ENCODE measurements at places on chromosomes 4 and X.

DNA sequence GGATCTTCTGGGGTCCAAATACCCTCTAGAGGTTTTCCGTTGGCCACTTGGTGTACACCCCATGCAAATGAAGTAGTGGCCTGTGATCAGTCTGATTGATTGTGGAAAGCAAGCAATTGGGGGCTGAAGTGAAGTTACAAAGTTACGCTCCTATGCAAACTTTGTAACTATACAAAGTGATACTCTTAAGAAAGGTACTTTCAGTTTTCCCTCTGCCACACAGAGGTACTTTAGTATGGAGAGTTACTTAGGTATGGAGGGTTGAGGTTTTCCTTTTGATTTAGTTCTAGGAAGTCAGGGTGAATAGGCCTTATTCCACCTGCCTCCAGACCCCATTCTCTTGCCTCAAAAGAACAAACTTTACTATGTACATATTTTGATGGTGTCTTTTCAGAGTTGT lies 28.7 kb downstream of the STAG2 start:
- no peak for DNase-seq

DNA sequence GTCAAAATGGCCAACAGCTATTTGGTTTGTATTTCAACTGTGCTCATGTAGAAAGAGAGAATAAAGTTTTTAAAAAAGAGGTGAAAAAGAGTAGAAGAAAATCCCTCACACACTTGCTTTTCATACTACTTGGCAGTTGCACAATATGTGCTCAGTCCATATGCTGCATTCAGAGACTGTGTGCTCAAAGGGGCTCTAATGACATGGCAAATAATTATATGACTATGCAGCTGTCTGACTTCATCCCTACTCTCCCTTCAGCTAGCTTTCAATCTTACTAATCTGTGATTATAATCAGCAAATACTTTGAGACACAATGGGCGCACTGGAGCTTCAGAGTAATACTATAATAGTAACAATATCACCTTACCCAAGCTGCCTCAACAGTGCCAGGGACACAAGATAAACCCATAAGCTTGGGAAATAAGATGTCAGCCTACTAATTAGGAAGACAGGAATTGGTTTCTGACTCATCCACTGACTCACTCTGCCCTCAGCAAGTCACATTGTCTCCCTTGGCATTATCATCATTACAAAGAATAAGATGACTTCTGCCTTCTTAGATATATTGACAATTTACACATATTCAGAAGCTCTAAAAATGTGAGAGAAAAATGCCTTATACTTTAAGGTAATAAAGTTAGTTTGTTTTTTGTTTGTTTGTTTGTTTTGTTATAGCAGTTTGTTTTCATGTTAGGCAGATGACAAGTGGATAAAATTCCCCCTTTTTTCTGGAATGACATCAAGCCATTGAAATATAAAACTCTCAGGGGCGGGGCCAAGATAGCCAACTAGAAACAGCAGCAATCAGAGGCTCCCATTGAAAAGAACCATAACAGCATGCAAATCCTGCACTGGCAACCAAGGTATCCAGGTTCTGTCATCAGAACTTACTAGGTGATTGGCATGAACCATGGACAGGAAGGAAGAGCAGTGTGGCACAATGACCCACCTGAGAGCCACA lies 311.6 kb downstream of the FAM133A start:
- no peak for DNase-seq

GRCh38 chrX:151878574-151878973 lies 34.1 kb upstream of the MAGEA4 start:
- no peak for DNase-seq

DNA sequence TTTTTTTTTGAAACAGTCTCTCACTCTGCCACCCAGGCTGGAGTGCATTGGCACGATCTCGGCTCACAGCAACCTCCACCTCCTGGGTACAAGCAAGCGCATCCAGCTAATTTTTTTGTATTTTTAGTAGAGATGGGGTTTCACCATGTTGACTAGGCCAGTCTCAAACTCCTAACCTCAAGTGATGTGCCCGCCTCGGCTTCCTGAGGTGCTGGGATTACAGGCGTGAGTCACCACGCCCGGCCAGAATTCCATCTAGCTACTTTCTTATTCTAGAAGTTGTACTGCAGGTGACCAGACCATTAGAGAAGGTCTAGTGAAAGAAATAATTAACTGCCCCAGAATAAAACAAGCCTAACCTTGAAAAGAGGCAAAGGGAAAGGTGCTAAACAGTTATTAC lies 2.3 kb downstream of the LRBA start:
- no peak for DNase-seq

- no peak for DNase-seq
These were observed 1250.4 kb upstream of the IGFBP7 start for GRCh38 chr4:58360354-58361133.

DNA sequence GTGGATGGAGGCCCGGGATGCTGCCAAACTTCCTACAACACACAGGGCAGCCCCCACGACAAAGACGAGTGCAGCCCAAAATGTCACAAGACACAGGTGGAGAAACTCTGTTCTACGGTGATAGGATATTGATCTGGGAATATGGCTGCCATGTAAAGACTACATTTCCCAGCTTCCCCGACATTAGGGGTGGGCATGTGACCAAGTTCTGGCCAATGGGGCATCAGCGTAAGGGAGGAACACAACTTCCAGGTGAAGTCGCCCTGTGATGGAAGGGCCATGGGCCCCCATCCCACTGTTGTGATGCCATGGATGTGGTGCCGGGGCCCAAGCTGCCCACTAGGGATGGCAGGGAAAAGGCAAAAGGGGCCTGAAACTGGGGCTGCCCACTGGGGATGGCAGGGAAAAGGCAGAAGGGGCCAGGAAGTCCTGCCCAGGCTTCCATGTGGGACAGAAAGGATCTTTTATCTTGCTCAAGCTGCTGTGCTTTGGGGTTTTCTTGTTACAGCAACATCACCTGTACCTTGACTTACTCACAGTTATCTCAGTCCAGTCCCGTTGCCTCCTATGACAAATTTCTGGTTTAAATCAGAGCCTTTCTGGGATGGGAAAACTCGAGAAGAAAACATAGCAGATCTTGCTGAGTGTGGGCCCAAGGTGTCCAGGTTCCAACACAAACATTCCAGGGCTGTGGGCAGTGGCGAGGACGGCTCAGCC lies 9.7 kb upstream of the ADRA2C start:
- DNase-seq, result no peak

- DNase-seq, result no peak
These were observed 92.2 kb upstream of the GATB start for GRCh38 chr4:151853034-151853433.

DNA sequence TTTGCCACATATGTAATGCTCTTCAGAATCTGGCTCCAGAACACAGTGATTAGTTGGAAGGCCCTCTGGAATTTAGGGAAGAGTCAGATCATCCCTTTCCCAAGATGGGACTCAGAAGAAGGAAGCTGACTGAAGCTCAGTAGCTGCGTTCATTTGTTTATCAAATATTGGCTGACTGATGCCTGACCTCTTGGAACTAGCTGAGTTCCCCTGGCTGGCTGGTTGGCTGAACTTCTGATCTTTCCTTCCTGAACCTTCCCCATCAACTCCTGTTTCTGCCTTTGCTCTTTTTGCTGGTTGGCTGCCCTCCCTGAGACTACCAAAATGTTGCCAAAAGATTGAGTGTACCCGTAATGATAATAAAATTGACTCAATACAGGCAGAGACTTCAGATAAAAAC lies 866.5 kb upstream of the INTU start:
- DNase-seq, result no peak

- DNase-seq, result no peak
These were observed 22.2 kb downstream of the TACC3 start for GRCh38 chr4:1743551-1743950.

- no peak for DNase-seq
These were observed 56.0 kb upstream of the RELL1 start for GRCh38 chr4:37742149-37742548.

- no peak for DNase-seq
These were observed 17.2 kb upstream of the POLA1 start for GRCh38 chrX:24676403-24677024.

- no peak for DNase-seq
These were observed 373.6 kb upstream of the NDST3 start for GRCh38 chr4:117660668-117661067.

- no peak for DNase-seq
These were observed 273.8 kb downstream of the GASK1B start for GRCh38 chr4:157898836-157899605.

DNA sequence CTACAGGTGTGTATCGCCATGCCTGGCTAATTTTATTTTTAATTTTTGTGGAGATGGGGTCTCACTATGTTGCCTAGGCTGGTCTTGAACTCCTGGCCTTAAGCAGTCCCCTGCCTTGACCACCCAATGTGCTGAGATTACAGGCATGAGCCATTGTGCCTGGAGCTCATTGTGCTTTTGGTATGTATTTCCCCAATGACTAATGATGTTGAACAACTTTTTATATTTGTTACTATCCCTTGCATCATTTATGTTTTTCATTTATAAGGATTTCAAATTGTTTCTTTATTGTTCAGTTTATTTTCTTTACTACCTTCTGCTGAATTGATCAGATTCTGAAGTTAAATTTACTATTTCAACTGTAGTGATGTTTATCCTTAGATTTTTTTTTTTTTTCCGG lies 199.7 kb downstream of the CEP135 start:
- DNase-seq, result no peak

DNA sequence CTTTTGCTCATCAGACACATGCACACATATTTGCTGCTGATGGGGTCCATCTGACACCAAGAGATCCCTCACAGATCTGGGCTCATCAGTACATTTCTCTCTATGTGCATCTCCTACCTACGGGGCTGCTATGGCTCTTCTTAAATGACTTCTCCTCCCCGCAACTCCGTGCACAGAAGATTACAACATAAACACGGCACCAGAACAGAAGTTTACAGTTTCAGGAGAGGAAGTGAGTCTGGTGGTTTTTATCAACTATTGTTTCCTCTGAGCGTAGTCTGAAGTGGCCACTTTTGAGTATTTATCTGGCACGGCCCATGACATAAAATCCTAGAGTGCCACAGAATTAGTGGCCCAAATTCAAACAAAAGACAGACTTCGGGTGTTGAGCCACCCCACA lies 263.8 kb downstream of the PRDM5 start:
- DNase-seq, result no peak

GRCh38 chrX:47247999-47248320 lies 15.2 kb downstream of the USP11 start:
- no peak for DNase-seq

DNA sequence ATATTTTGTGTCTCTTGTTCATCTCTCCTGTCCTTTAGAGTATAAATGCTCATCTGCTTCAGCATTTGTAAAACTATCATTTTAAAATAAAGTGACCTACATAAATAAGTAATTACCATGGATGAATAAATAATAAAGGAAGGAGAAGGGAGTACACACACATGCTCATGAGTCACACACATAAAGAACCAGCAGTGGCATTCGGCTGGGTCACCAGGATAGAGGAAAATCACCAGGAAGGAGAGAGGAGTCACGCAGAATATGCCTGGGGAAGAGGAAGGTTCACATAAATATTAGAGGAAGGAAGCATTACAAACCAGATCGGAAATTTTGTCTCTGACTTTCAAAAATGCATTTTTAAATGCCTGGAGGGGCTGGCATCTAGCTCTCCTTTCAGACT lies 38.5 kb upstream of the MED14 start:
- no peak for DNase-seq

DNA sequence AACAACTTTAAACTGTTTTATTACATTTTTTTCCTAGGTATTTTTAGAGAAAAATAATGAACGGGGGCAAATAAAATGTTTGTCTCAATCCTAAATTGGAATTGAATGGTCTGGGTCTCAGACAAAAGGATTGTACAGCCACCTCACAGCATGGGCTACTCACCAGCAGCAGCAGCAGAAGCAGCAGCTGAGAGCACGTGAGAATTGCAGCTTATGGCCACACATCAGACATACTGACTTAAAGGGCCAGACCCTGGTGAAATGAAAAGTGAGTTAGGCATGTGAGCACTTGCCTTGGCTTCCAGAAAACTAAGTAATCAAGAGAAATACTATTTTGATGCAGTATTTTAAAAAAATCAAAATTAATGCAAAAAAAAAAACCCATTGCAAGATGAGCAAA lies 56.6 kb downstream of the AASDH start:
- DNase-seq, result no peak

- DNase-seq, result no peak
These were observed 1632.9 kb upstream of the TENM3 start for GRCh38 chr4:180610324-180610723.

- DNase-seq, result no peak
These were observed 66.7 kb upstream of the DHX15 start for GRCh38 chr4:24650849-24651640.

DNA sequence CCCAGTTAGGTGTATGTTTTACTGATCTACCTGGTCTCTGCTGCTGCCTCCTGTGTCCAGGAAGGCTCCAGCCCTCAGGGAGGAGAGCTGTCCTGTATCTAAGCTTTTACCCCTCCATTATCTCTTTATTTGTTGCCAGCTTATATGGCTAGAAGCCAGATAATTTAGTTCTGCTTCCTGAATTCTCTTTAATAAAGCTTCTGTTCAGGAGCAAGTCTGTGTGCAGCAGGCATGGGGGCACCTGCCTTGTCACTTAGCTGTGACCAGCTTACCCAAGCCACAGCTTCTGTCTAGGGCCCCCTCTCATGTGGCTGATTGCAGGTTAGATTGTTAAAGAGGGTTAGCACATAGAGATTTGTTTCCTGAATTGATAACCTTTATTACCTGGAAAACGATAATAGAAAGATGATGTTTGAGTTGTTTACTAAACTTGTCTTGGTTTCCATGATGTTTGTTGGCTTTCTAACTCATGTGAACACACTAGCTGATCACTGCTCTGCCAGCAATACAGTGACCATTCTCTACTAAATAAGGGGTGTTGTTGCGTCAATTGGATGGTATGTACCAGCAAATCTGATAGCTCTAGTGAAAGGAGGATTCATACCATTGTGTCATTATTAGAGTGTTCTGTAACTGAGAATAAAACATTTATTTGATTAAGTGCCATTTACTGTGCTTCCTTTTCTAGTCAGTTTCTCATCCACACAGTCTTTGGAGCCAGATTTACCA lies 189.8 kb upstream of the ANK2 start:
- no peak for DNase-seq

GRCh38 chr4:117447925-117448324 lies 362.5 kb upstream of the TRAM1L1 start:
- DNase-seq, result no peak

- DNase-seq, result no peak
These were observed 76.7 kb downstream of the CPEB2 start for GRCh38 chr4:15078682-15079642.

- no peak for DNase-seq
These were observed 13.3 kb downstream of the CYP4V2 start for GRCh38 chr4:186204686-186205085.

- no peak for DNase-seq
These were observed 84.2 kb upstream of the TLL1 start for GRCh38 chr4:165788686-165789463.

GRCh38 chr4:8262637-8263322 lies 6.8 kb upstream of the HTRA3 start:
- no peak for DNase-seq

DNA sequence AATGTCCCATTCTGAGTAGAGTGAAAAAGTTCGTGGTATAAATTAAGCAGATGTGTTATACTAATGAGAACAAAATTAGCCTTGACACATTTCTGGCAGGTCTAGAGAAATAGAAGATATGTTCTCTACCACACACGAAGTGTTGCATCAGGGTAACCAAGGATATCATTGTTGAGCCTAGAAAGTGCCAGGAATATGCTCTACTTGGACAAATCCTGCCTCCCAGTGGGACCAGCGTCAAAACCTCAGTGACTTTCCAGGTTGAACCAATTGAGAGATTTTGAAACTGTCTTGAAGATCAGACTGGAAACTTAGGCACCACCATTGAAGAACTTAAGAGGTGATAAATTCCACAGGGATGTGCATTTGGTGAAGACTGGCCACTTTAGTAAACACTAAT lies 115.9 kb downstream of the HPGD start:
- no peak for DNase-seq

- DNase-seq, result no peak
These were observed 3.4 kb downstream of the ARX start for GRCh38 chrX:25012433-25012735.

Measured in stimulated activated CD8-positive, alpha-beta memory T cell treated with anti-CD3 and anti-CD28 coated beads, Interleukin-4, amount 100 ng/mL, for 1 hour (primary cell).